ENCODE measurements at places on chromosomes 6 and 20. TPM values are rescaled to one million over a fixed set of nuclear protein-coding genes. Genes with fewer than 3 reads are reported as not detected.

Gene NFYA
- total RNA-seq: 44.3 TPM

DNA sequence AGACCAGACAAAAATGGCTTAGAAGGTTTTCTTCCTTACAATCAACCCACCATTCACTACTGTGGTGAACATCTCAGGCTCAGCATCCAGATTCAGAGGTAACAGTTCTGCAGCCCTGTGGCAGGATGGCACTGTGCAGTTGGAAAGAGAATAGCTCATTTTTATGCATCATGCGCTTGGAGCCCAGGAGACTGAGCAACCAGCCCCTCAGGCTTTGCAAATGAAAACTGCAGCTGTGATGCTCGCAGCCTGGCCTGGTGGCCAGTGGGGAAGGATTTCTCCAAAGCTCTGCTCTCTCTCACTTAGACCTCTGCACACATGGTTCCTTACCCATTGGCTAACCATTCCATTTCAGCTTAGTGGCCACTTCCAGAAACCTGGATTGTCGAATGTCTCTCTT is 45.8 kb downstream of the GABRR2 start:
- DNase-seq: no peak

Gene WFDC12
- total RNA-seq: not detected

Gene DNAH8
- total RNA-seq: 1.1 TPM

Gene HLA-DRB1
- 559 TPM for total RNA-seq

Gene PSORS1C2
- total RNA-seq: not detected

DNA sequence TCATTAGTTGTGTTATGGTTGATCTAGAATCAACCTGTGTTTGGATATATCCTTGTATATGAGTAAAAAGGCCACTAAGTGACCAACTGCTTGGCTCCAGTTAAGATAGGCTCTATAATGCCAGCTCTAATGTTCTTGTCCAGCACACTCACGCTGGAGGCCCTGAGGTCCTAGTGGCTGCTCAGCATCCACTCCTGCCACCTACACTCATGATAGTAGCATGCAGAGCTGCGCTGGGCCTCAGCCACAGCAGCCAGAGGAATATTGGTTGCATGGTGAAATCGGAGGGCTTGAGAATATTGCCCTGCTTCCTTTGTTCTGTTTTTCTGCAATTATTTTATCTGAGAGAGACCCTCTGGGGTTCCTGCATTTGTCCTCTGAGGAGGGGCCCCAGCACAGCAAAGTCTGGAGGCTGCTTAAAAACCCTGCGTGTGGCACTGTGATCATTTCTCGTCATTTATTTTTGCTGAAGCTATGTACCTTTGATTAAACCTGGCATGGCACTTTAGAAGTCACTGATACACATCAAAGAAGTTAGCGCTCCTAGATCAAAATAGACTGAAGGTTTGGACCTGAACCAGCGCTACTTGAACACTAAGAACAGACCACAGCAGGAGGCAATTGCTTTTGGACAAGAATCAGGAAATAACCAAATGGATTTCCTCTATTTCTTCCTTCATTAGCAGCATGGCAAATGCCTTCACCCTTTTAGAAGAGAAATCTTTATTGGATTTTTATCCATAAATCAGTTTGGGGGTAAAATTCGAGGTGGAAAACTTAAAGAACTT is 398.4 kb upstream of the ID4 start:
- no peak for DNase-seq

DNA sequence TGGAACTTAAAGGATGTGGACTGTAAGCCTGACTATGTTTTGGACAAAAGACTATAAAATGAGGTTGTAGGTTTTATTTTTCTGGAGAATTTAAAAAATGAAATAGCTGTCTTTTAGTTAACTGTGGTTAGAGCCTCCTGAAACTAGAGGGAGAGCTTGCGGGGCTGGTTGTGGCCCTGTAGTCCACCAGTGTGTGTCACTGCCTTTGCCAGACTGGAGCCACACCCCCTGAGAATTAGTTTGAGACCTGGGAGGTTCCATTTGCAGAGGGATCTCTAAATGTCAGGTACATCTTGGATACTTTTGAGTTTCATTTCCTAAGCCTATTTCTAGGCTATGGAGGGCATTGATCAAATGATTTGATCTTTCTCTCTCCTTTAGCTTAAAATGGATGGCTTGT is 20.8 kb downstream of the ZC2HC1B start:
- DNase-seq: no peak

DNA sequence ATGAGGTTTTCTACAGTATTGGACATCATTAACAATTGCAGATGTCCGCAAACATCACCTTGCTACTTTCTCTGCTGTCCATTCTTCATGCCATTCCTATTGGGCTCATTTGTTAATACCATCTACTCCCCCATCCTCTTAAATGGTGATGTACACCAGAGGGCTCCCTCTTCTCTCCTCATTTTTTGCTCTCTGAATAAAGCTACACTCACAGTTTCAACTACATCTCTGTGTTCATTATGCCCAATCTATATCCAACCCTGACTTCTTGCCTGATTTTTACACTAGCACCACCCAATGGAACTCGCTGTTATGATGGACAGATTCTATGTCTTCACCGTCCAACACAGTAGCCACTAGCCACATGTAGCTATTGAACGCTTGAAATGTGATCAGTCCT is 288.1 kb upstream of the ID4 start:
- no peak for DNase-seq

- peak; percentile 40 for DNase-seq
These were observed 15.2 kb downstream of the RSPH4A start for GRCh38 chr6:116631379-116631990.

DNA sequence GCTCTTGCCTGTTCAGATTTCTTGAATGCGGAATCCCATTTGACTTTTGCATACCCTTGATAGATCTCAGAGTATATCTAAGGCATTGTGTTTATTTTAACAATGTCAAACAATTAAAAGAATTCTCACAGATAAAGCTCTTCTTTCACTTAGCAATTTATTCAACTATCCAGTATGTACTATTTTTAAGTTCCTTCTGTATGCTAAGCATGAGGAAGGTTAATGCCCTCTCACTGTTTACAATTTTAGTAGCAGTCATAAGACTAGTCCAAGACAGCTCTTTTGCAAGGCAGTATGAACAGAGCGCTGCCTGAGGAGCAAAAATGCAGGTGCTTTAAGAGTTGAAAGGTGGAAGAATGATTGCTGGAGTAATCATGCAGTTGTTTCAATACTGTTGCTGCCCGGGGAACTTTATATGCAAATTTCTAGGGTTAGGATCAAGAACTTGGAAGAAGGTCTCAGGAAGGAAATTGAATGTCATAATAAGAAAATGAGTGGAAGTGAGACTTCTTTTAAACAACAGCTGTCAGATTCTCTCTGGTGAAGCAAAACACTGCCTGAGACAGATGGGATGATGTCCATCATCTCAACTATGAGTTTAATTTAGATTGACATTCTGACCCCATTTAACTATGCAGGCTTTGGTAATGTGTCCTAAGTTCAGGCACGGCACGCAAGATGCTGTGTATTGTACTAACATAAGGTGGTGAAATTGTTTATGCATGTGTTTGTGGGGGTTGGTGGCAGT is 1303.5 kb upstream of the CITED2 start:
- DNase-seq: no peak

Gene COL9A3
- total RNA-seq: 98.6 TPM

DNA sequence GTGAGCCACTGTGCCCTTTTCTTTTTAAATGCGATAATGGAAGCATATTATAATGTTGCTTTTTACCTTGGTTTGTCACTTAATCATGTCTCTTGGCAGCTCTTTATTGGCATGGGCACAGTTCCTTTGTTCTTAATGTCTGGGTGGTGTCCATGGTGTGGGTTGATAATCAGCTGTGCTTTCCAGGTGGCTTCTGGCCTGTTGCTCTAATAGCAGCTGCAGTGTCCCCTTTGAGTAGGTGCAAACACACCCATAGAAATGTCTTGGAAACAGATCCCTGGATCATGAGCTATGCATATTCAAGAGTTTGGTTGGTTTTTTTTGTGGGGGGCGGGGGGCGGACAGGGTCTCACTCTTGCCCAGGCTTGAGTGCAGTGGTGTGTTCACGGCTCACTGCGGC is 29.9 kb downstream of the EFCAB8 start:
- DNase-seq: no peak

DNA sequence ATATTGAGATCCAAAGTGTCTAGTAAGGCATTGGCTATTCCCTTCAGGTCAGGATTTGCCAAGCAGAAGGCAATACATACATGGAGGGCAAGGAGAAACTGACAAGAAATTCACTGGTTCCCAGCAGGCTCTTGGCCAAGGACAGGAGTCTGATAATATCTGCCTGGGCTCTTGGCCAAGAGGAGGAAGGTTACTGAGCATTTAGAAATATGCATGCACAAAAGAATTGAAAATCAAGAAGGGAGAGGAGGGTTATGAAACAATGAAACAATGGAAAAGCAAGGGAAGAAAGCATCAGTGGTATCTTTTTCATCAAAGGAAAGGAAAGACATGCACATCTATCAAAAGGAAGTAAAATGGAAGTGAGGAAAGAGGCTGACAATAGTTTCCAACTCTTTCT is 42.4 kb downstream of the ARHGAP18 start:
- DNase-seq: no peak

Gene BPI
- not detected for total RNA-seq

DNA sequence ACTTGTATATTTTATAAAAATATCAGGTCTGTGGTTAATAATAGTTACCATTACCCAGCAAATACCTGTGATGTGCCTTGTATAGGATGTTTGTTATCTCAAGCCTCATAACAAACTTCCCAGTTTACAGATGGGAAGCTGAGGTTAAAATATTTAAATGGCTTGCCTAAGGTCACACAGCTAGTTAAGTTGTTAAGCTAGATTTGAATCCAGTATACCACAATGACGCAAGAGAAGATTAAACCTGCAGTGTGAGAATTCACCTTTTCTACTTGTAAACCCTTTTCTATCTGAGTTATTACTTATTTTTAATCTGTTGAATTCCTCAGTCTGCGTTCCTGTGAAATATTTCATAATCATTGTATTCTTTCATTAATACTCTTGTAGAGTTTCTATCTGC is 4.9 kb downstream of the DSP start:
- no peak for DNase-seq

- no peak for DNase-seq
These were observed 6.8 kb downstream of the PROKR2 start for GRCh38 chr20:5309971-5310370.
